ENCODE measurements at places on chromosomes 4 and X.

- no peak for DNase-seq
Observed at GRCh38 chr4:125483278-125483677, 168.5 kb downstream of the FAT4 start.

DNA sequence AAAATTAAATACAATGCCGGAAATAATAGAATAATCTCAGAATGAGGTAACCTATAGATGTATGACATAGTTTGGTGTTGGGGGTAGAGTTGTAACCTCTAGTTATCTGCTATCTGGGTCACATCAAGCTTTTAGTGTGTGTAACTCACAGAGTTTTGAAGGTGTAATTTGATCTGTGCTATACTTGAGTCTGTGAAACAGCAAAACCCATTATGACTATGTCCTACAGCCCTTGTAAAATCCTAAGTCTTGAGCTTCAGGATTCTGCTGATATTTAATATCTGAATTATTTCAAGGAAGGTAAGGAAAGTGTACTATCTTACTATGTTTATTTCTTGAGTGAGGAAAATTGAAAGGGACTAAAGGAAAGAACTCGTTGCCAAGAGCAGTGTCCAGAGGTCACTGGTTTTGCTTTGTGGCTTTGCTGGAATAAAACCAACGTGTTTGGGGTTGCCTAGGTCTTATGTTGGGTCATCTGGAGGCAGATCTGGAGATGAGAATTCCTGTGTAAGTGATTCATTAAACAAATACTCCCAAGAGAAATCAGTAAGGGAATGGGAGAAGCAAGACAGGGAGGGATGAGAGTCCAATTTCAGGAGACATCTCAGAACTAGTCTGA is 107.8 kb upstream of the CBLL2 start:
- DNase-seq = no peak

- no peak for DNase-seq
Observed at GRCh38 chr4:55762819-55763218, 56.8 kb upstream of the EXOC1L start.

DNA sequence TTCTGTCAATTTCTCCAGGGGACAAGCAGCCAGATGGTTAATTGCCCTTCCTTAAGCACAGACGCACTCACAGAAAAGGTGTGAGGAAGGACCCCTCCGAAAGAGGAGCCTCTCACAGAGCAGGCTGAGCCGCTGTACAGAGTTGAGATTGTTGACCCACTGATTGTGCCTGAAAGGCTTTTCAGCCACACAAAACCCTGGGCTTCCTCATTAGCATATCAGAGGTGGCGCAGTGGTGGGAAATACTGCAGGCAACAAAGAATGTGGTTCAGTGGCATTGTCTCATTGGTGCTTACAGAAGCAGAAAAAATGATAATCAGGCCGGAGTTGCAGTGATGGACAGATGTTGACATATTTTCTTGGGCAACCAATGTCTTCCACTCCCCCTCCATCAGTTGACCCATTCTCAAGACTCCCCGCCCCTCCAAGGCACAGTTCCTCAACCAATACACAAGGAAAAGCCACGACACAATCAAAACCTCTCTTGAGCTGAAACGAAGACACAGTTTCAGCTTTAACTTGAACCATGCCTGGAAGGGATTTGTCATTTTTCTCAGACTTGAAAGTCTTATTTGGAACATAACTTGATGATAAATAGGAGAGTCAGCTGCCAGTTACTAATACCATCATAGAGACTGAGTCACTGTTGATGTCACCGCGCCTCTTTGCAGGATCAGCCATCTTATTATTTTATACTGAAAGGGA is 53.1 kb downstream of the ATXN3L start:
- no peak for DNase-seq

- DNase-seq = peak; percentile 36
Observed at GRCh38 chr4:70559211-70559830, 32.7 kb upstream of the AMBN start.

DNA sequence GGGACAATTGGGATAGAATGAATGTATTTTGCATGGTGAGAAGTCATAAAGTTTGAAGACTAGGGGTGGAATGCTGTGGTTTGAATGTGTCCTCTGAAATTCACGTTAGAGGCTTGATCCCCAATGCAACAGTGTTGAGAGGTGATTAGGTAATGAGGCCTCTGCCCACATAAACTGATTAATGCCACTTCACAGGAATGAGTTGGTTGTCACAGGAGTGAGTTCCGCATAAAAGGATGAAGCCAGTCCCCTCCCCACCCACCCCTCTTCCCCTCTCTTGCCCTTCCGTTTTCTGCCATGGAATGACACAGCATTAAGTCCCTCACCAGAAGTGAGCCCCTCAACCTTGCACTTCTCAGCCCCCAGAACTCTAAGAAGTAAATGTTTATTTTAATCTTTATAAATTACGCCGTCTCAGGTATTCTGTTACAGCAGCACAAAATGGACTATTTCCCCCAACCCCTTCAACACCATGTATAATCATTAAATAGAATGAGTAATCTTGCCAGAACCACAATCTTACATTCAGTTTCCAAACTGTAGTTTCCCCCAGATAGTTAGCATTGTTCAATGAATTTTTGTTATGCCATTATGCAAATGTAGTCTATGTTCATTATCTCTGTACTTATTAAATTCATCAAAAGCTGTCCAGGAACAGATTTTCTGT is 5.5 kb upstream of the MMAA start:
- no peak for DNase-seq

DNA sequence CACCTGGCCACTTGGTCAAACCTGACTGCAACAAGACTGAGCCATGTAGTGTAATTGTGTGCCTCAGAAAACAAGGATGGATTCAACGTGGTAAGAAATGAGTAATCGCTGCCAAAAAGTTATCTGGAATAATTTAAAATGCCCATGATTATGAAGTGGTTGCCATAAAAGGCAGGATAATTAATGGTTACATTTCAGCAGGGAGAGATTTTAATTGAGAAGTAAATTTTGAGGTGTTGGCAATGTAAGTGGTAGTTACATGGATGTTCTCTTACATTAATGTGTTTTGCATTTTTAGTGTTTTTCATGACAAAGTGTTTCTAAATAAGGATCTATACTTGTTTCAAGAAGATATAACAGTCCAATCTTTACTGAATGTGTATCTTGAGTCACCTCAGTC is 15.7 kb downstream of the HAUS3 start:
- DNase-seq = no peak

DNA sequence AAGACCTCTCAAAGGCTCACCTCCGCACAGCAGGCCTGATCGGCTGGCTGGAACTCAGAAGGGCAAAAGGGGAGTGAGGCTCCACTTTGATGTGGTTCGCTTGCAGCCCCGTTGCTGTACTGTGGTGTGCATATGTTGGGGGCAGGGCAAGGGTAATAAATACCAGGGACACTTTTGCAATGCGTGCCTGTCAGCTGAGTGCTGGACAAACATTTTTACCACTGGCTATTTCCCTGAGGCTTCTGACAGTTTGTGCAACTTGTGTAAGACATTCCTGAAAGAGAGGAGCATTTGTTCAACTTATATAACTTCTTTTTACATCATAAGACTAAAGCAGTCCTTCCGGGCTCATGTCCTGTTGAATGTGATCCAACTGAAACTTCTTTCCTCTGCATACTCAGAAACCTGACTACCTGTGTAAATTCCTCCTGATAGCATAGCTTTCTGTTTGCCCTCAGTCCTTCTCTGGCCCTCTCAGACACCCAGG is 82.3 kb downstream of the SPRY1 start:
- DNase-seq = no peak

DNA sequence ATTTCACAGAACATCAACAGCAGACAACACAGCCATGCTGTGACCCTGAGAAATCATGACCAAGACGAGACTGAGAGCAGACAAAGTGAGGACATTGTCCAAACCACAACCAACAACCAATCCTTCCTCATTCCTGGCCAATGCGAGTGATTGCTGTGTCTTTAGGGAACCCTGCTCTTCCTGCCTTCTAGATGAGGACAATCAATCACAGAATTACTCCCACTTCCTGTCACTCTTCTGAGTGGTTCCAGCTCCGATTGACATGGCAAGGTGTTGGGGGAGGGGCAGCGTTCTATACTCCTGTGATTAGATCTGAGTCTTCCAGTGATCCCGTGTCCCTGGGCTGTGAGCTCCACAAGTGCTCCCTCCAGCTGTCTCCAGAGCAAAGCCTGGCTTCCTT is 227.8 kb downstream of the STIM2 start:
- DNase-seq = no peak

DNA sequence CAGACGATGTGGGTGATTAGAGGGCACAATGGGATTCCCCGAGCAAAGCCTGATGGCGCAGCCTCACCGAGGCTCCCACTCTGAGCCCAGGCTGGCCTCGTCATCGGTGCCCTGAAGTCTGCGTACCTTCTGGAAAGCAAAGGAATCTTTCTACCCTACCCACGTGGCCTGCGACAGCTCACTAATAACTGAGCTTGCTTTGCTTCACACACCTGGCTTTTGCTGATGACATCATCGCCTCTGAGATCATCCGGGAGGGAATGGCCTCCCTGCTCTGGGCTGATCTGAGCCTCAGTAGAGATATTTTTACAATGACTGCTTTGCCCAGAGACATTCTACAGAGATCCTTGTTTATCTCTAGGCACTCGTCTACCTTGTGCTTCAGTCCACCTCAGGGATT is 45.4 kb upstream of the PDLIM3 start:
- DNase-seq = no peak

- no peak for DNase-seq
Observed at GRCh38 chr4:6178757-6179156, 21.6 kb downstream of the JAKMIP1 start.

- no peak for DNase-seq
Observed at GRCh38 chr4:19596342-19596741, 655.4 kb upstream of the SLIT2 start.

GRCh38 chr4:37726666-37727065 is 40.5 kb upstream of the RELL1 start:
- no peak for DNase-seq

GRCh38 chr4:48604527-48604926 is 114.5 kb downstream of the ZAR1 start:
- no peak for DNase-seq

GRCh38 chr4:125020089-125021034 is 294.4 kb upstream of the FAT4 start:
- DNase-seq = no peak

DNA sequence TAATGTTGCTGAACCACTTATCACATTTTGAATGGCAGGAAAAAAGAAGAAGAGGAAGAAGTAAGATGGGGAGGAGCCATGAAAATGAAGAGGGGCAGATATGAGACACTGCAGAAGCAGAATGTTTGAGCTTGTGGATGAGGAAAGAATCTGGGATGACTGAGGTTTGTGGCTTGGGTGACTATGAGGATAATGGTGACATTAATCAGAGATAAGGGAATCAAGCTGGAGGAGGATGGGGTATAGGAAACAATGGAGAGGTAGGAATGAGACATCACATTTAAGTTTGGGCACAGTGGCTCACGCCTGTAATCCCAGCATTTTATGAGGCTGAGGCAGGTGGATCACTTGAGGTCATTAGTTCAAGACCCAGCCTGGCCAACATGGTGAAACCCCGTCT is 19.1 kb upstream of the PHF8 start:
- no peak for DNase-seq

GRCh38 chr4:28101583-28101982 is 1240.9 kb downstream of the STIM2 start:
- DNase-seq = no peak

All from A549 (cell line).